NCI-H510A (cell line): ENCODE measurements at places on chromosomes 4 and X.

DNA sequence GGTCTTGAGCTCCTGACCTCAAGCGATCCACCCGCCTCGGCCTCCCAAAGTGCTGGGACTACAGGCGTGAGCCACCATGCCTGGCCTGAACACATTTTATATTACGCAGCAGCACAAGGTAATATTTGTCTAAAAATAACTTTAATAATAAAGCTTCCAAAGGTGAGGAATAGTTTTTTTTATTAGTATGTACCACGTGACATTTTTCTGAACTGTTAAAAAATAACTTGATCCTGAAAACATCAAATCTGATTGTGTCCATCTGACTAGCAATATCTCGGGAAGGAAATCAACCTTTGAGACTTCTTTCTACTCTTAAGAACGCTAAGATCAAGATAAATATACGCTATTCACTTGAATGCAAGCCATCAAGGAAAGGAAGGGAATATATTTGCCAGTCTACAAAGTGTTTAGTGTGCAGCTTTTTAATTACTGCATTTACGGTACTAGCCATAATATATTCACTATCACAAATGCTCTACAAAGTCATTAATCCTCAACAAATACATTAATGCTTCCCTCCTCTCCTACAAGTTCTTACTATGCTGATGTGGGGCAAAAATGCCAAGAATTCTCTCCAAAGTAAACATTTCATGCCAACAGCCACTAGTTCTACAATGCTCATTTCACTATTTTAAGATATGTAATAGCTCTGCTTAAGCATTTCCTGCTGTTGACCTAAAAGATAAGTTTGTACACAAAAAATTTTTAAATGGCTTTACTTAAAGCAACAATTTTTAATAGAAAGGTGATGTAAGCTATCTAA, 143.6 kb downstream of the APBB2 start:
- no peak for DNase-seq

DNA sequence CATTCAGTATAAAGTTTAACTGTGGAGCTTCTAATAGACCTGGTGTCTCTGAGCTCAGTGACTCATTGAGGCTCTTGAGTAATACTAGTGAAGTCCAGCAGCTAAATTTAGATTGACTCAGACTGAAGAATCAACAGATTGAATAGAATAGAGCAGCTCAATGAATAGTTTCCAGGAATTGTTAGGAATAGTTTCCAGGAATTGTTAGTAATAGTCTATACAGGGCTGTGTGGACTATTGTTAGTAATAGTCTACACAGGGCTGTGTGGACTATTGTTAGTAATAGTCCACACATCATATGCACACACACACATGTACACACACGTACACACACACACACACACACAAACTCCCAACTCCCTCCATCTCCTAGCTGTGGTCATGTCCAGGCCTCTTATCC, 3.0 kb downstream of the GIMD1 start:
- no peak for DNase-seq

DNA sequence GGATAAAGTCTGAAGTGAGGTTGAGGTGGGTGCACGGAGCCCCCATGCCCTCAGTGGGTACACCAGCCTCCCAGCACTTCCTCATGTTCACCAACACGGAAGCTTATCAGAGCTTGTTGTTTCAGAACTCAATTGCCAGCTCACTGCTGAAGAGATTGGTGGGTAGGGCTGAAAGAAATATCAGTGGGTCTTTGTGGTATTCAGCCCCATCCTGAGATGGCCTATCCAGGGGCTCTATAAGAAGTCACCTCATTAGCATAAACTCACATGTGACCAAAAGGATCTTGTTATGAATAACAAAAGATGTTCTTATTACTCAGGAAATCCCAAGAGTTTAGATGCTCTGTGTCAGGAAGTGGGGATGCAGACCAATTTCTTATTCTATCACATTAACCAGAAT, 177.3 kb downstream of the ARHGAP10 start:
- DNase-seq: no peak

GRCh38 chrX:153903238-153903980, 1.1 kb upstream of the AVPR2 start:
- no peak for DNase-seq

- DNase-seq: no peak
Observed at GRCh38 chr4:168537571-168537970, 40.7 kb downstream of the PALLD start.

GRCh38 chrX:138788771-138789170, 77.3 kb upstream of the FGF13 start:
- no peak for DNase-seq

DNA sequence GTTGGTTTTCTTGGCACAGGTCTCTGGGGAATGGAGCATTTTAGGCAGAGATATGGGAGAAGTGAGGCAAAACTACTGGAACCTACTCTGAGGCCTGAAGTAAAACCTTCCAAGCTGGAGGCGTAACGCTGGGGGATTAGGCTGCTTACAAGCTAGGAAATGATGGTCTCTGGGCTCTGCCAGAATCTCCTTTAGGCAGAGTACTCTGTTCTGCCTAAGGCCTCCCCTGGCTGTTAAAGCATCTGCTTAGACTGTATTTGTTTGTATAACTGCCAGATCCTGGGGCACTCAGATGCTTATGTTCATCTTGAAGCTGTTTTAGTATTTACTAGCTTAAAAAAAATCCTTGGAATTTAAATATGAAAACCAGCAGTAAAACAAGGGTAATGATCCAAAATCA, 822.2 kb downstream of the RPA4 start:
- no peak for DNase-seq

GRCh38 chrX:97452283-97452682, 568.6 kb downstream of the RPA4 start:
- DNase-seq: no peak

DNA sequence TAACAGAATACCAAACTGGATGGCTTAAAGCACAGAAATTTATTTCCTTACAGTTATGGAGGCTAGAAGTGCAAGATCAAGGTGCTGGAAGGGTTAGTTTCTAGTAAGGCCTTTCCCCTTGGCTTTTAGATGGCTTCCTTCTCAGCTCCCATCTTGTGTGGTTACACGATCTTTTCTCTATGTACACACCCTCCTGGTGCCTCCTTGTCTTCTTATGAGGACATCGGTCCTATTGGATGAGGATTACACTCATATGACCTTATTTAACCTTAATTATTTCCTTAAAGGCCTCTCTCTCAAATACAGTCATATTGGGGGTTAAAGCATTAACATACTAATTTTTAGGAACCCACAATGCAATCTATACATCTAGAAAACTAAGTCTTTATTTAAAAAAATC, 787.9 kb upstream of the GALNTL6 start:
- no peak for DNase-seq

DNA sequence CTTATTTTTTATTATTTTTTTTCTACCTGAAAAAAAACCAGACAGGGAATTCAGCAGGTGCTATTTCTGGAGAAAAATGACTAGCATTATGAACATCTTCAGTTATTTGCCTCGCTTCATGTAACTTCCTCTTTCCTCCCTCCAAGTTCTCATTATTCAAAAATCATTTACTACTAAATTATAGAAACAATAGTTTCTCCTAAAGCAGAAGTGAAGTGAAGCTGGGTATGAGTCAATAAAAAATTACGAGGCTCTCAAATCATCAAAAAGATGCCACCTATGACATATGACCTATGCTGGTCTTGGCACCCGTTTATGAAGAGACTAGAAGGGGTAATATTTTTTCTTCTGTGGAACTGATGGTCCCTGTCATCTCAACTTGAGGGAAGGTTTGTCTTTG, 145.0 kb upstream of the AADAT start:
- no peak for DNase-seq

GRCh38 chrX:30597216-30598012, 19.8 kb upstream of the TASL start:
- no peak for DNase-seq

GRCh38 chr4:23365086-23365485, 524.8 kb downstream of the PPARGC1A start:
- no peak for DNase-seq

- no peak for DNase-seq
Observed at GRCh38 chr4:47490550-47490949, 5.5 kb downstream of the ATP10D start.

DNA sequence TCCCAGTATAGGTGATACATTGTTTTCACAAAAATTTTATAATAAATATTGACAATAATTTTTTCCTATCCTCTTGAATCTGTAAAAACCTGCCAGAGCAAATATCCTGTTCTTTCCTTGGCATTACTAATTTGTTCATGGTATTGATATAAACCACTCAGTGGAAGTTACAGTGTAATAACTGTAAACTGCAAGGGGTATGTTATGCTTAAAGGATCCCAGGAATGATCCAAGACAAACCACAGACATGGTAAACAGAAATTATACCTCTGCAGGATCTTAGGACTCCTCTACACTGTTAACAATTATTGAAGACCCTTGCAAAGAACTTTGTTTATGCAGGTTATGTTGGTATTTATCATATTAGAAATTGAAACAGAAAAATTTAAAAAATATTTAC, 17.7 kb upstream of the MAD2L1 start:
- DNase-seq: no peak

- DNase-seq: no peak
Observed at GRCh38 chrX:77299549-77299948, 147.6 kb upstream of the FGF16 start.

GRCh38 chr4:185886832-185887524, 75.0 kb upstream of the SORBS2 start:
- DNase-seq: no peak

DNA sequence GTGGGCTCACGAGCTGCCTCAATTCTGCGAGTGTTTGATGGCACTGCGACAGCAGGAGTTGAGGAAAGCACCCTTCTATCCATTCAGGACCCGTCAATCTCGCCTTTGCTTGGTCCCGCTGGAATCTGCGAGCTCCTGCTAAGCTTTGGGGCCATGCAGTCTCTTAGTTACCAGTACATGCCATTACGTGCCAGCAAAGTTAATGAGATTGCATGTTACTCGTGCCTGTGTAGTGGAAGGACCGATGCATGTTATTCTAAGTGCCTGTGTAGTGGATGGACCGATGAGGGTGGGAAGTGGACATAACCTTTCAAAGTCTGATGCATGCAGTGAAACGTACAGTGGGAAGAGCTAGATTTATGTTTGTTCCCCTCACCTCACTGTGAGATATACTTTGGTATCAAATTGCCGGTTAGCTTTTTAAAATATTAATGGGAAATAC, 569 bp downstream of the RPS3A start:
- no peak for DNase-seq

DNA sequence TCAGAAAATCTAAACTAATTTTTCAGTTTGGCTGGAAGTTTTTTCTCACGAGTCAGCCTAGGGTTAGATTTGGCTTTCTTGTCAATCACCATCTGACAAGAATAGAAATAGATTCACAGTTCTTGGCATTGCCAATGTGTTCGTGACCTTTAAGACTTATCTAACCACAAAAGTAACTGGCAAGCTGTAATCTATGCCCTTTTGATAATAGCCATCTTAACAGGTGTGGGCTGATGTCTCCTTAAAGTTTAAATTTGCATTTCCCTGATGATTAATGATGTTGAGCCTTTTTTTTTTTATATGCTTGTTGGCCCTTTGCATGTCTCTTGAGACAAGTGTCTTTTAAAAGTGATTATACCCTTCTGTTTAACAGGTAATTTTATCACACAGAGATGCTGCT, 460.3 kb upstream of the PRKX start:
- DNase-seq: no peak

- DNase-seq: peak; percentile 0
Observed at GRCh38 chr4:100421361-100421978, 96.4 kb downstream of the EMCN start.

GRCh38 chr4:82363896-82364487, 9.8 kb downstream of the HNRNPD start:
- DNase-seq: no peak

DNA sequence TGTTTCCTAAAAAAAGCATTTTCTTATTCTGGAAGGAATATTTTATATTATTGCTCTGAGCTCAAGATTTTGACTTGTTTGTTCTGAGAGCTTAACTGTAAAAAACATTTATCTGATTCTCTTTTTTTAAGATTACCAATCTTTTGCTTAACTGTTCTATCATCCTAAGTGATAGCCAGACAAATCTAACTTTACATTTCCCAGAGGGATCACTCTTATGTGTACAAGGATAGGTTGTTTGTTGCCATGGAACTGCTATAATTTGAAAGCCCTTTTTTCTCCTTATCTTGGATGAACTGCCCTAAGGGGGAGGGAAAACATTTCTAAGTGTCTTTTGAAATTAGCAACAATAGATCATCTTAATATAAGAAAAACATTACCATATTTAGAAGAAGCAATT, 494.7 kb downstream of the TRAM1L1 start:
- DNase-seq: no peak

GRCh38 chr4:24143741-24144140, 253.9 kb upstream of the PPARGC1A start:
- DNase-seq: no peak

DNA sequence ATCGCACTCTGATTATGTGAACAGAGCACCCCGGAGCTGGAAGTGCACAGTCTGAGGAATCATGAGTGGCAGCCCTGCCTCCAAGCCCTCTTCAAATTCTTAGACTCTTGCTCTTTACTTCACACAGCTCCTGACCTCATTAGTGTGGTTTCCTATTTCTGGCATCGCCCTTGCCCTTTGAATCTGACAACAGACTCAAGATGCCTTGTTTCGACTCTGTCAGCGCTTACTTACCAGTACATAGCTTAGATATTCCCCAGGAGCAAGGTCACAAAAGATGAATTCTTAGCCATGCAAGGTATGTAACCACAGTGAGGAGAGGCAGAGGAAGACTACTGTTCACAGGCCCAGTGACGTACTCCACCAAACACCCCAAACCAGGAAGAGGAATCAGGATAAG, 167.2 kb downstream of the KDR start:
- DNase-seq: no peak

GRCh38 chrX:130108647-130109428, 1.5 kb downstream of the ELF4 start:
- no peak for DNase-seq

- DNase-seq: no peak
Observed at GRCh38 chrX:69424910-69425309, 79.2 kb upstream of the NALF2 start.

DNA sequence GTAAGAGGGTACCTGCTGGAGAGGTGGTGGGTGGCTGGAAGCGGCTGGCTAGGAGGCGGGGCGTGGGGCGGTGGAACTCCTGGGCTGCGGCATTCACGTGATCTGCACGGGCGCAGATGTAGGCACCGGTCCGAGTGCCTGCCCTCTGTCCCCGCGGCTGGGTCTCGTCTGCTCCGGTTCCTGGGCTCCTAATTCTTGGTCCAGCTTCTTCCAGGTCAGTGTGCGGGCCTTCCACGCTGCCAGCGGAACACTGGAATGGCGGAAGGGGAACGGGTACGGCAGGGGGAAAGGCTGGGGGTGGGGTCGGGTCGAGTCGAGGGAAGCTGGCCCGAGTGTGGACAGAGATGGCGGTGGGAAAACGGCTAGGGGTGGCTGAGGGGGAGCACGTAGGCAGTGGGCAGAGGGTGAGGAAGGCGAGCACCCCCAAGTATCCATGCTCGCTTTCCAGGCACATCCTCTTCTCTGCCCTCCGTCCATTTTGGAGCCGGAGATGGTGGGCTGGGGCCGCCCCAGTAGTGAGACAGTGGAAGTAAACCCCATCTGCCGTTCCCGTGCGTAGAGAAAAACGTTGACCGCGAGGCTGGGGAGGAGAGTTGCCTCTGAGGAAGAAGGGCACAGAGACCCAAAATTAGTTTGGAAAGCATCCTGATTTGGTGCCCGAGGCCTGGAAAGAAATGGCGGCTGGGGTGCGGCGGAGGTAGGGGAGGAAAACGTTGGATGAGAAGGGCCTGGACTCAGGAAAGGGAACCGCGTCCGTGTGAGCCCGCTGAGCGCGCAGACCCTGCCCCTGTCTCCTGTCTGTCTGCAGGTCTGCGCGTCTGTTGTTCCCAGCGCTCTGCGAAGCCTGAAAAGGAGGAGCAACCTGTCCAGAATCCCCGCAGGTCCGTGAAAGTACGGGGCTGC, at the start of gene TCEAL4:
Gene TCEAL4 (plus strand): TSS at position 105 of the 903 bp plus-strand sequence. CDS start 1,161 bp downstream, outside the sequence.
- peak; percentile 34 for DNase-seq

- DNase-seq: no peak
Observed at GRCh38 chrX:73400136-73400748, 46.6 kb upstream of the CDX4 start.
